NCI-H2171 treated with DMSO at 0.1 percent for 48 hours (cell line): ENCODE measurements at places on chromosomes 16 and 17.
A peak's percentile ranks its signal among the peaks of the same experiment; 100 is the strongest.

- peak; percentile 95 for DNase-seq
Observed at GRCh38 chr17:50604513-50604912, 30.2 kb upstream of the ABCC3 start.

DNA sequence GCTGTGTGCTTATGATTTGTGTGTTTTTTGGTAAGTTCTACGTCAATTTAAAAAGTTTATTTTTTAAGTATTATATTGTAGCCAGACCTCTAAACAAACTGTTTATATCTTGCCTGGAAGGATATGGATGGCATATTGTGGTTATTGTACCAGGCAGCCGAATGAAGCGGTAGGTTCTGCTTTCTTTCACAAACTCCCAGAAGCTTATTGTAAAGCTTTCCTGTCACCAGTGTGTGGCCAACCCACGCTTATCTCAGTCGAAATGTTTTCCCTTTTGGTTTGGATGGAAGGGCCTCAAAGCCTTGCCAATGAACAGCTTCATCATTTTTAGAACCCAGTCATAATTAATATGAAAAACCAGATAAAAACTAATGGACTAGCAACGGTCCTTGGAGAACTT, 53.1 kb downstream of the CYB5B start:
- no peak for DNase-seq

- no peak for DNase-seq
Observed at GRCh38 chr16:67781565-67781921, 24.8 kb downstream of the RANBP10 start.

DNA sequence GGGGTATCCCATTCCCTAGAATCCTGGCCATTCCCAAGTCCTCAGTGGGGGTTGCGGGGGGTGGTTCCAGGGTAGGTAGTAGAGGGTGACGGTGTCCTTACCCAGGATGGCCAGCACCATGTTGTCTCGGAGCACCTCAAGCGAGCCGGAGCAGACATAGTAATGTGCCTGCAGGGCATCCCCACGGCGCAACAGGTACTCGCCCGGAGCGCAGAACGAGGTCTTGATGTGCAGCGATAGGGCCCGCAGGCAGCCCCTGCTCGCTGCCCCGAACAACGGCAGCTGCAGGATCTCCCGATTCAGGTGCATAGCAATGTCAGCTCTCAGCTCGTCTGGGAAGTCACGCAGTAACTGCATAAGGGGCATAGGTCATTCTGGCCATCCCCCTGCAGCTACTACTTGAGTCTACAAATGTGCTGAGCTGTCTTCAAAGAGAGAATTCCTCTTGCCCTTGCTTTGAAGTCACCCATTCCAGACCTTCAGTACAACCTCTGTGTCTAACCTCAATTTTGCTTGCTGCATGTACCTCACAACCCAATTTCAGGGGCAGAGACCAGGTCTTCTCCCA, 11.5 kb upstream of the RAB5C start:
- no peak for DNase-seq

DNA sequence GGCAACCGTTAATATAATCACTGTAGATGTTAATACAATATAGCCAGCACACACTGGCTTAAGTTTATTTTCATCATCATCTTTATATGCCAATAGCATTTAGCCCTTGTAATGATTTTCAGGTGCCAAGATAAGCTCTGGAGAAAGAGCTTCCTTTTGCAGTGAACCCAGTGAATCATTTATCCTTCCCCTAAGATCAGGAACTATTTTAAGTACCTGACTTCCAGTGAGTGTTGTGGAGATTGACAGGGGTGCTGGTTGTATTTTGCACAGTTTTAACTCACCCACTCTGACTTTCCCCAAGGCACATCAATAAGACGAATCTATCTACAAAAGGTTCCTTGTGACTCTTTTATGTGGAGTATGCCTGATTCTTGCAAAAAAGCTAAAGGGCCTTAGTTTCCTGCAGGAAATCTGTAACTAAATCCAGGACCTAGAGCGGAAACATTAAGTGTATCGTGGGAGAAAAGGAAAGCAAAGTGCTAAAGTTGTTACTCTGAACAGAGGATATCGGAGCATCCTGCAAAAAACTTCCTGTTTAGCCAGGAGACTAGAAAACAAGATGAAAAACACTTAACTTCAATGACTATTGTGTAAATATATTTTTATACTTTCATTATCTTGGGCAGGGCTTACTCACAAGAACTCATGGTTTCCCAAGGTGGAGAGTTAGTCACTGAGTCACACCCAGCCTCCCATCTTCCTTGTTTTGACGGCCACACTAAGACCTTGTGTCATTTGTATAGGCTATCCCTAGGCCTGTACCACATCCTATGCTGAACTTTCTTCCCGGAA, 183.6 kb downstream of the MAP2K6 start:
- DNase-seq = no peak

- DNase-seq = no peak
Observed at GRCh38 chr16:10970065-10970464, 25.7 kb downstream of the CLEC16A start.

- peak; percentile 80 for DNase-seq
Observed at GRCh38 chr16:10611825-10612342, 31.5 kb upstream of the EMP2 start.

DNA sequence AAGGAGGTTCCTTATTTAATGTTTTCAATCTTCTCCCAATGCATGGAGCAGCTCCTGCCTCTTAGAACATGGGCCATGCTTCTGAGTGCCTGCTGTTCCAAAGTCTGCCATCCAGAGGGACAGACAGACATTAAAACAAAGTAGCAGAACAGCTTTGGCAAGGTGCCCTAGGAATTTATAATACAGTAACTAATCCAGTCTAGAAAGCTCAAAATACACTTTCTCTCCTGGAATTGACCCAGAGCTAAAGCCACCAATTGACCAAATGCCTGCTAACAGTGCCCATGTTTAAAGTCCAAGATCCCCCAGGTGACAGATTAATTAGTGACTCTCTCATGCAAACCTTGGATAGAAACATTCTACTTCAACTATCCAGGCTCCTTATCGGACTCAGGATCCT, 11.1 kb upstream of the CHRNE start:
- no peak for DNase-seq

DNA sequence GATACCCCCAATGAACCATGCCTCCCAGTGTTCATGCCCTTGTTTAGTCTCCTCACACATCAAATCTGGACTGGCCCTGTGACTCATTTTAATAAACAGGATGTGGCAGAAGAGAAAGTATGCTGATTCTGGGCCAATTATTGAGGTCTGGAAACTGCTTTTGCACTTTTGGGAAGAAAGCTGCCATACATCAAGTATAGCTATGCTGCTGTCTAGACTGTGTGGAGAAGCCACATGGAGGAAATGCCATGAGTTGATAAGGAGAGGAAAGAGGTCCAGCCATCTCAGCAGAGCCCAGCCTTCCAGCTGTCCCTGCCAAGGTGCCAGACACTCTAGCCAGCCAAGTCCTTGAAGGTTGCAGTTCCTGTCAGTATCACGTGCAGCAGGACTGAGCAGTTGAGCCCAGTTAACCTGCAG, 16.7 kb downstream of the RPRML start:
- DNase-seq = no peak

DNA sequence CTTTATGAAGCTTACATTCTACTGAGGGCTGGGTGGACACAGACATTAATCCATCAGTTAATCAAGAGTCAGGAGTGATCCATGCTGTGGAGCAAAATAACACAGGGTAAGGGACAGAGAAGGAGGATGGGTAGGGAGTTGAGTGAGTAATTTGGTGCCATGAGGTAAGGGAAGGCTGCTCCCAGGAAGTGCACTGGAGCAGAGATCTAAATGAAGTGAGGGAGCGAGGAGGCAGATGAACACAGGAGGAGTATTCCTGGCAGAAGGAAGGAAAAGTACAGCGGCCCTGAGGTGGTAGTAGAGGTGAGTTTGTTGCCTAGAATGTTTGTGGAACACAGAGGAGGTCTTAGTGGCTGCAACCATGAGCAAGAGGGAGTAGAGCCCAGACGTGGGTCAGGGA, 34.8 kb downstream of the ASIC2 start:
- DNase-seq = no peak

DNA sequence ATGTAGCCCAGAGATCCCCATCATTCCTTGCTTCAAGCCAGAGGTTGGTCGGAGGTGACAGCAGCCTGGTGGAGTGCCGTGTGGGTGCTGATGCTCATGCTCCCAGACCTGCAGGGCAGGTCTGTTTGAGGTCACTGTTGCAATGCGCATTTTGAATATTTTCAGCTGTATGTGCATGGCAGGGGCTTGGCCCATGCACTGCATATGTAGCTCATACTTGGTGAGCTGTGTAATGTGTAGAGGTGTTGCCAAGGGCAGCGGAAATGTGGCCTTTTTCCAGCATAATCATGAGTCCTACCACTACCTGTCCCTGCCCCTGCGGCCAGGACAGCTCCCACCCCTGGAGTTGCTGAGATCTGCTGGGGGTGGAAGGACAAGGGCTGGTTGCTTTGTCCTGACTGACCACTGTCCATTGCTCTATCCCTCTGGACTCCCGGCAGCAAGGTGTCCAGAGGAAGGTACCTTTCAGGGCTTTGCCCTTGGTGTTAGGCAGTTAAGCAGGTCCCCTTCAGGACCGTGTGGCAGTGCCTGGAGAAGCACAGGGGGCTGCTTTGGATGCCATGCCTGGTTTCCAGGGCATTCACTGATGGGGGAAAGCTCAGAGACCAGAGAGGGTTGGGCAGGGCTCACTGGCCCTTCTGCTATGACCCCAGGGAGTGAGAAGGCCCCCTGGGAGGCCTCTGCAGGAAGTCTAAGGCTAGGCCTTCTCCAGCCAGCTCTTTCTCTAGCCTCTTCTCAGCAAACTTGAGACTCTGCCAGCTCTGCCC, 215.2 kb downstream of the NTN1 start:
- DNase-seq = no peak

- DNase-seq = no peak
Observed at GRCh38 chr17:27247071-27247957, 46.6 kb upstream of the WSB1 start.

GRCh38 chr17:29155966-29156338, 24.2 kb downstream of the MYO18A start:
- no peak for DNase-seq

DNA sequence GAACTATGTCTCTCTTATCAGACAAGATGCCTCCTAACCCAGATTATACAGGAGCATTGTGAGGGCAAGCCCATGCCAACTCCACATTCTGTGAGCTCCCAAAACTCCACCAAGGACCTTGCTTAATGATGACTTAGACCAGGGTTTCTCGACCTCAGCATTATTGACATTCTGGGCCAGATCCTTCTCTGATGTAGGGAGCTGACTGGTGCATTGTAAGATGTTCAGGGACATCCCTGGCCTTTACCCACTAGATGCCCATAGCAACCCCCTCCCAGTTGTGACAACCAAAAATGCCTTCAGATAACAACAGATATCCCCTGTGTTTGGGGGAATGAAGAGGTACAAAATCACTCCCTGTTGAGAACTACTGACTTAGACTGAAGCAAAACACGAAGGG, 43.6 kb downstream of the HOXB1 start:
- DNase-seq = no peak
